Stimulated activated naive CD8-positive, alpha-beta T cell treated with anti-CD3 and anti-CD28 coated beads, Interleukin-15, Interleukin-2, amounts not matched to agents 100 U/mL and 50 U/mL, for 24 hours (primary cell): ENCODE measurements at places on chromosomes 1 and 21.
A peak's percentile ranks its signal among the peaks of the same experiment; 100 is the strongest.

DNA sequence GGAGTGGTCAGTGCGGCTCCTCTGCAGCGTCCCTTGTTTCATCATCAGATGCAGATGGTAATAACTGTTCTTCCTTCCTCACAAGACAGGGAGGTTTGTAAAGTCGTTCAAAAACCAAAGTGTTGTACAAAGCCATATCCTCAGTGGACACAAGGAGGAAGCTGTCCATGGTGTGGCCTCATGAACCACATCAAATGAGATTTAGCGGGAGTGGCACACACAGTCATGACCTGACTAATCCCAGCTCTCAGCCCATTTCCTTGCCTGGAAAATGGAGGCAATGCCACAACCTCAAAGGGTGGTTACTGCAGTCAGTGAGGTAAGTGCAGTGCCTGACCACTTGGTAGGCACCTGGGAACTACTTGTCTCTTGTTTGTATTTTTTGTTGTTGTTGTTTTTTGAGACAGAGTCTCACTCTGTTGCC is 13.4 kb downstream of the ENTREP3 start:
- DNase-seq, result no peak

DNA sequence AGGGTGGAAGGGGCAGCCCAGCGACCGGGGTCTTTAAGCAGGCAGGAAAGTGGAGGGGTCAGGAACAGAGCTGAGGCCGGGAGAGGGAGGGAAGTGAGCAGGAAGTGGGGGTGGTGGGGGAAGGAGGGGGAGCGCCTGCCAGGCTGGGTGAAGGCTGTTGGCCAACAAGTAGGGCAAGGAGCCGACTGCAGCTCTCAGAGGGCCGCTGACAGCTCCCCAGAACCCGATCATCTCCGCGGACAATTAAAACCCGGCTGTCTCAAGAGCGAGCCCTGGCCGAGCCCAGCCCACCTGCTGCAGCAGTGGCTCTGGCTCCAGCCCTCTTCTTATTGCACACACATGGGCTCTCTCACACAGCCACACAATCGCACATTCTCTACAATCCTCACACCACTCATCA is 51.6 kb downstream of the GRIK3 start:
- no peak for DNase-seq

GRCh38 chr1:94919241-94920030 is 7.5 kb downstream of the CNN3 start:
- no peak for DNase-seq

- DNase-seq, result no peak
Observed at GRCh38 chr1:209463441-209463840, 120.1 kb upstream of the CAMK1G start.

GRCh38 chr1:41353744-41354143 is 7.5 kb upstream of the FOXO6 start:
- DNase-seq, result no peak

- peak; percentile 55 for DNase-seq
Observed at GRCh38 chr1:221795380-221795779, 53.5 kb upstream of the DUSP10 start.

GRCh38 chr1:164510435-164510834 is 48.5 kb upstream of the PBX1 start:
- no peak for DNase-seq

DNA sequence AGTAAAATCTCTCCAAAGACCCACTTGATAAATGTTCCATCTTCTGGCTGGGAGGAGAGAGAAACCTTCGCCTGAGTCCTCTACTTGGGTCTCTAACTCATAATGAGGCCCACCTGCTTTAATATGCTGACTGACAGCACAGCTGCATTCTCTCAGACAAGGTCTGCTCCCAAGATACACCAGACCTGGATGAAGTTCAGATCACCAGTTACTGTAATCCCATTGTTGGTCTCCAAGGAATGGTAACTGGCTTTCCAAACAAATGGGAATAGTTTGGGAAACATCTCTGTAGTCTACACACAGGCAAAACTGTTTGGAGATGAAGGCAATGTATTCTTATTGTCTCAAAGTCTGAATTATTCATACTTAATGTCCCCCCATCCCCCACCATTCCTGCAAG is 27.9 kb upstream of the COL24A1 start:
- DNase-seq, result no peak

DNA sequence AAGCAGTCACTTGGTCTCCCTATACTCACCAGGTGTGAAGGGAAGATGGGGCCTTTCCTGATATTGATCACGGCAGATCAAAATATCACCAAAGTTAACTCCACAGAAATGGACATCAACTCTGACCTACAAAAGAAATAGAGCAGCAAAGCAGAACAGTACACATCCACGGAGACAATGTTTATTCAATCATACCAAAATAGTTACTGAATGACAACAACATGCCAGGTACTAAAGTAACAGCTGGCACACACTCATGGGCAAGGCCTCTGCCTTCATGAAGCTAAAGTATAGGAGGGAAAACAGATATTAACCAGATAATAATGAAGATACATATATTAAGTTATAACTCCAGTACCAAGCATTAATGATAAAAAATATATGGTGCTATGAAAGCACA is 59.2 kb upstream of the RASAL2 start:
- DNase-seq, result no peak

DNA sequence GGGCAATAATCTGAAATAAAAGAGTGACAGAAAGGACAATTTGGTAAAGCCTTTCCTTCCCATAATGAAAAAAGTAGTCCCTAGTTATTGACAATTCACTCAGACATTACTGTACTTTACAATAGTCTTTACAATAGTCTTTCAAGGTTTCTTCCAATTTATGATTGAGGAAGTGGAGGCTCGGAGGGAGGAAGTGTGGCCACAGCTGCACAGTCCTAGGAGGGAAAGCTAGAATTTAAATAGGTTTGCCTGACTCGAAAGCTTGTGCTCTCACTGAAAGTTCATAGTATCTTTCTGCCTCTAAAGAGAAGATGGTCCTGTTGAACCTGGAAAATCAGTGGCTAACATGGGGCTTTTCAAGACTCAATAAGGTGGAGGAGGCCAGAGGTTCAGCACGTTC is 203.2 kb downstream of the SDCCAG8 start:
- DNase-seq, result no peak

DNA sequence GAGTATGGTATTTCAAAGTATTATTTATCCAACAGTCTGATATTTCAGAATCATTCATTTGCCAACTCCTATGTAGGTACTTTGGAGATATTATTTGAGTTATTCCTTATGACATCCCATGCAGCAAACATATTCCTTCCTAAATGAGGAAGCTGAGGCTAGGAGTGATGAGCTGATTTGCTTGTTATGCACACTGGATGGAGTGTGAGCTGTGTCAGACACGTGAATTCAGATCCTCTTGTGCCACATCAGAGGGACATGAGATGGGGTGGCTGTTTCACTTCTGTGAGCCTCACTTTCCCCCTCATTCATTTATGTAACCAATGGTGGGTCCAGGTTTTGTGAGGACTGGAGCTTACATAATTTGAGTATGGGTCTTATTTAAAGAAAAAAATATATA is 215.9 kb downstream of the DISC1 start:
- no peak for DNase-seq

DNA sequence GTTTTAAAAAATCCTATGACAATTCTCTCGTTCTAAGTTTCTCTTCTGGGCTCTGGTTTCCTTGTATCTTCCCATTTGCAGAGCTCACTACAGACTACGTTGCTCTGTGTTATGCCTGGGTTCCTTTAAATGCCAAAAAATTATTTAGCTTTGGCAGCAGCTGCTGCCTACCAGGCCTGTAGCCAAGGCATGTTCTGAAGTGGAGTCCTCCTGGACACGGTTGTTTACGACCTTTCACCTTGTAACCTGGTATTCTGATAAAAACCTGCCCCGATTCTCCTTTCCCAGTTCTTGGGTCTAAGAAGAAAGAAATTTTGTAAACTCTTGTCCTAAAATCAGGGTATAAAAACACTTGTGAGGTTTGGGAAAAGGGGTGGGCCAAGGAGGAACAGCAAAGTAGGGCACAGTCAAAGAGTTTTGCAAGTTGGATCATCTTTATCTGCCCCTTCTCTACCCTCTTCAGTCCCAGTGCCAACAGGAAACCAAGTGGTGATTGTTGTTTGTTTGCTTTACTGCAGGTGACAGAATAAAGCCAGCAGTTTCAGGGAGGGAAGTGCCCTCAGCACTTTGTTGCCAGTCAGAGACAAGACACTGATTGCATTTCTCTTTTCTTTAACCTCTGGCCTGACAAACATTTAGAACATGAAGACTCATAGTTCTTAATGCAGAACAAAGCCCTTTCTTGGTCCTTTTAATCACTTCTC is 3.1 kb upstream of the TXNIP start:
- DNase-seq, result no peak

DNA sequence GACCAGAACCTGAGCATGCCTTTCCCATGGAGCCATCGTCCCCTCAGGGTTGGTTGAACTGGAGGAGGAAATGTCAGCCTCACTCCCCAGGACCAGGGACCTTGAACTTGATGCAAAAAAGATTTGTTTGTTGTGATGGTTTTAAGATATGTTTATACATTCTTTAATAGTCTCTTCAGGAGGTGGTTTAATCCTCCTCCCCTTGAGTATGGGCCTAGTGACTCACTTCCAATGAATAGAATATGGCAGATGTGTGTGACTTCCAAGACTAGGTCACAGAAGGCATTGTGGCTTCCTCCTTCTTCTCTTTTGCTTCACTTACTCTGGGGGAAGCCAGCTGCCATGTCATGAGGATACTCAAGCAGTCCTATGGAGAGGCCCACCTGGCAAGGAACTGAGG is 81.7 kb upstream of the WNT4 start:
- DNase-seq, result no peak

- no peak for DNase-seq
Observed at GRCh38 chr21:42846221-42846620, 33.1 kb downstream of the WDR4 start.

DNA sequence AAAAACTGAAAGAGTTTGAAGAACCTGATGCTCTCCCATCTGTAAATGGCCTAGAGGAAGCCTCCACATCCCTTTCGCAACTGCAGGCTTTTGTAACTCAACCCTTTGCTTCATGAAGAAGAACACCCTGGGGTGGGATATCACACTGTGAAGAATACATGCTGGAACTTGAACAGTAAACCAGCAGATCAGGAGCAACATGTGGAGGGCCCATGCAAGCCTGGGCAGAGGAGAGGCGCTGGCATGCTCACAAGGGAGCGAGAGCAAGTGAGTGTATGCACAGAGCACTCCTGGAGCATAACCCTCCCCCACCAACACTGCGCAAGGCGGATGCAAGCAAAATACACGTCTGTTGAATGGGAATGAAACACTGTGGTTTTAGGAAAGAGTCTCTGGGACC is 24.6 kb upstream of the SPAG17 start:
- no peak for DNase-seq

- DNase-seq, result no peak
Observed at GRCh38 chr1:156721535-156721934, 6.7 kb upstream of the METTL25B start.

- DNase-seq, result no peak
Observed at GRCh38 chr1:202304375-202304774, 37.4 kb downstream of the UBE2T start.

DNA sequence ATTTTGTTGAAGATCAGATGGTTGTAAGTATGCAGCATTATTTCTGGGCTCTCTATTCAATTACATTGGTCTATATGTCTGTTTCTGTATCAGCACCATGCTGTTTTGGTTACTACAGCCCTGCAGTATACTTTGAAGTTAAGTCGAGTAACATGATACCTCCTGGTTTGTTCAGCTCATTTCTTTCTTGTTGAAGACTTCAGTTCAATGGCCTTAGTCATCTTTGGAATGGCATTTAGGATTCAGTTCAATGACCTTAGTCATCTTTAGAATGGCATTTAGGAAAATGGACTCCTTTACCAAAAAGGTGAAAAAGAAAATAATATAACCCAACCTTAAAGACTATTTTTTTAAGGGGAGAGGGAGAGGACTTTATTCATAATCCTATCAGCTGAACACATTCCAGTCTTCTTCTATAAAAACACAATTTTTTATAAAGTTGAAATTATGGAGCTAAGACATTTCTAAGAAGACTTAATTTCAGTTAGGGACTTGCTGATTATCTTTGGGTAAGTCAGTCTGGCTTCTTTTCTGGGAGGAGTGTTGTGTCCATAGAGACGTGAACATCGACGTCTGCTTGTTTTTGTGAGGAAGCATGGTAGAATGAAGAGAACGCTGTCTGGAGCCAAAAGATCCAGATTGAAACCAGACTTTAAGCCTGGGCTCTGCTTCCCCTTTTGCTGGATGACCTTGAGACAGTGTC is 48.3 kb downstream of the DDR2 start:
- no peak for DNase-seq

GRCh38 chr21:27244352-27244751 is 277.5 kb upstream of the ADAMTS5 start:
- DNase-seq, result no peak

GRCh38 chr1:15188678-15189077 is 35.1 kb downstream of the TMEM51 start:
- DNase-seq, result no peak

DNA sequence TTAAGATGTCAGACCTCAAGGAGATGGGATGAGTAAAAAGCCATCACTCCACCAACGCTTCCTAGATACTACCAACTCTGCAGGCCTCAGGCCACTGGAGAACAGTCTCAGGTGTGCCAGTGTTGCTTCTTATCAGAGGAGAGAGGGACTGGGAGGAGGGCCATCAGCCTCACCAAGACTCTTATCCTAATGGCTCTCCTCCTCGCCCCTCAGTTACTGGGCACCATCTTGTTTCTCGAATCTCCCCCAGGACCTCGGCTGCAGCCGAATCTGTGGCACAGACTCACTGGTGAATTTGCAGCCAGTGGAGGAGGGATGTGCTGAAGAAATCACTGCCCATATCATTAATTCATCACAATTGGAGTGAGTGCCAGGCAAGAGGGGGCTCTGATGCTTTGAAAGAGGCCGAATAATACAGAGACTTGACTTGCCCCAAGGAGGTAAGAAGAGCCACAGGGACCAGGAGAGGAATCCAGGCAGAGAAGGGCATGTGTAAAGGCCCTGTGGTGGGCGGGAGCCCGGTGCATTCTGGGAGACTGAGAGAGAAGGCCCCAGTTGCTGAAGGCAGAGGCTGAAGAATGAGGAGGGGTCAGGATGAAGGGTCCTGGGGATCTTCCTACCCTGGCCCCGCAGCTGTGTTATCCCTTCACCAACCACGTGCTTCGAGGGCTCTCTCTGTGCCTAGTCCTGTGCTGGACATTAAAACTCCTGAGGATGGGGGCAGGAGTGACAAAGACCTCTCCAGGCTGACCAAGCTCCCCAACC is 129.8 kb downstream of the PTPRU start:
- DNase-seq, result no peak

DNA sequence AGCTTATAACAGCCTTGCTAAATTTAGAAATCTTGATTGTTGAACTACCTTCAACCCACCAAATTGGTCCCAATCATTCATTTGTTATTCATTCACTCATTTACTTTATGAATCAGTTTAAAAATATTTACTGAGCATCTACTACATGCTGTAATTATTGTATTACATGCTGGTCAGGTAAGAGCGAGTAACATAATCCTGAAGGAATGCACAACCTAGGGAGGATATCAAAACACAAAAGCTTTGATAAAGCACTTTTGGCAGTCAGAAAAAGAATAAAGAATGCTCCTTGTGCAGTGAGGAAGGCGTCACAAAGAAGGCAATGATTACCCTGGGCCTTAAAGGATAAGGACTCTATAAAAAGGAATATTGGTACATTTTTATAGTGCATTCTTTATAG is 518.9 kb upstream of the NR5A2 start:
- no peak for DNase-seq

- no peak for DNase-seq
Observed at GRCh38 chr1:206070627-206071304, 17.8 kb downstream of the RHEX start.

- DNase-seq, result peak; percentile 29
Observed at GRCh38 chr1:203480525-203481084, 5.0 kb downstream of the PRELP start.

- no peak for DNase-seq
Observed at GRCh38 chr1:199046618-199047017, 407.8 kb downstream of the PTPRC start.
